ENCODE measurements at places on chromosomes 4 and X.

GRCh38 chr4:174933083-174933482 lies 14.9 kb downstream of the ADAM29 start:
- H3K36me3 ChIP-seq, result no peaks in the 10 kb centered on the region
- H3K27ac ChIP-seq, result no peak overlapping the region
- no peaks in the 10 kb centered on the region for H3K4me1 ChIP-seq
- no peaks in the 10 kb centered on the region for H3K27me3 ChIP-seq

- peaks cover 7% of the 10 kb centered on the region for H3K4me1 ChIP-seq
- no peaks in the 10 kb centered on the region for H3K36me3 ChIP-seq
- no peaks in the 10 kb centered on the region for H3K27me3 ChIP-seq
- H3K4me3 ChIP-seq, result no peak overlapping the region
- H3K27ac ChIP-seq, result no peak overlapping the region
Measured at GRCh38 chr4:142572071-142572470, 274.0 kb downstream of the INPP4B start.

GRCh38 chrX:39595977-39596376 lies 501.8 kb downstream of the BCOR start:
- no peak overlapping the region for H3K4me3 ChIP-seq
- DNase-seq, result no peak
- no peaks in the 10 kb centered on the region for H3K27me3 ChIP-seq
- H3K4me1 ChIP-seq, result no peaks in the 10 kb centered on the region
- no peak overlapping the region for H3K27ac ChIP-seq

GRCh38 chr4:91325495-91325894 lies 978.3 kb upstream of the GRID2 start:
- peak; percentile 8 for DNase-seq
- H3K27me3 ChIP-seq, result no peaks in the 10 kb centered on the region
- H3K27ac ChIP-seq, result no peak overlapping the region
- no peaks in the 10 kb centered on the region for H3K36me3 ChIP-seq
- H3K4me3 ChIP-seq, result no peak overlapping the region

DNA sequence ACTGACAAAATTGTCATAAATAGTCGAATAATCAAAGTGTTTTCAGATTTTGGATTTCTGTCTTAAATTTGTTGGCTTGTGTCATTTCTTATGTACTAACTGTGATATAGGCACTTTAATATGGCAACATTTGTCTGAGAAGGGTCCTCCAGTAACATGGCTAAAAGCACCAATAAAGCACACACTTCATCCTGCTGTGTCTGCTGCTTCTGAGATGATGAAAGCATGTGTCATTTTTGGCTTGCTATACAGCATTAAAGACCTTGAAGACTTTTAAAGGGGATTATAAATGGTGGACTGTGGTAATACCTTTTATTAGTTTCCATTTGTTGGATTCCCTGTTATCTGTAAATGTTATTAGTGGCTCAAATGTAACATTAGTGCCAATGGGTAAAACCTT lies 551.8 kb upstream of the GRID2 start:
- no peaks in the 10 kb centered on the region for H3K27me3 ChIP-seq
- H3K4me1 ChIP-seq, result no peaks in the 10 kb centered on the region
- no peak for DNase-seq
- no peaks in the 10 kb centered on the region for H3K36me3 ChIP-seq
- H3K27ac ChIP-seq, result no peak overlapping the region
- H3K4me3 ChIP-seq, result no peak overlapping the region

- no peaks in the 10 kb centered on the region for H3K27me3 ChIP-seq
- DNase-seq, result no peak
- no peaks in the 10 kb centered on the region for H3K4me1 ChIP-seq
Measured at GRCh38 chr4:32258986-32259385, 1538.8 kb downstream of the PCDH7 start.

DNA sequence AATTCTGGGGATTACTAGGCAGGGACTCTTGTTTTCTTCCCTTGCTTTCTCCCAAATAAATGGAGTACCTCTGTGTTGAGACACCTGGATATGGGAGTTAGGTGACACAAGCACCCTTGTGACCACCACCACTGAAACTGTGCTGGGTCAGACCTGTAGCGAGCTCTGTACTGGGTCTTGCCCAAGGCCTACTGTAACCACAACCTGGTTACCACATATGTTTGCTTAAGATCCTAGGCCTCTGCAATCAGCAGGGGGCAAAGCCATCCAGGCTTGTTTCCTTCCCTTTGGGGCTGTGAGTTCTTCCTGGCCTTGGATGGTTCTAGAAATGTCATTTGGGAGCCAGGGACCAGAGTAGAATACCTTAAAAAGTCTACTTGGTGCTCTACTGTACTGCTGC lies 49.4 kb downstream of the LPAR4 start:
- DNase-seq, result no peak
- H3K4me1 ChIP-seq, result no peaks in the 10 kb centered on the region
- no peaks in the 10 kb centered on the region for H3K27me3 ChIP-seq
- no peaks in the 10 kb centered on the region for H3K36me3 ChIP-seq
- H3K4me3 ChIP-seq, result no peak overlapping the region
- H3K27ac ChIP-seq, result no peak overlapping the region

- no peak for DNase-seq
- no peak overlapping the region for H3K27ac ChIP-seq
- no peaks in the 10 kb centered on the region for H3K4me1 ChIP-seq
- H3K4me3 ChIP-seq, result no peak overlapping the region
- no peaks in the 10 kb centered on the region for H3K27me3 ChIP-seq
Measured at GRCh38 chr4:95522682-95523530, 25.9 kb downstream of the UNC5C start.

- H3K4me1 ChIP-seq, result peaks cover 6% of the 10 kb centered on the region
- no peaks in the 10 kb centered on the region for H3K27me3 ChIP-seq
- no peak for DNase-seq
- no peak overlapping the region for H3K27ac ChIP-seq
- H3K36me3 ChIP-seq, result no peaks in the 10 kb centered on the region
- no peak overlapping the region for H3K4me3 ChIP-seq
Measured at GRCh38 chr4:152680988-152681603, 1.3 kb upstream of the TMEM154 start.

- H3K4me1 ChIP-seq, result no peaks in the 10 kb centered on the region
- no peaks in the 10 kb centered on the region for H3K27me3 ChIP-seq
- H3K27ac ChIP-seq, result no peak overlapping the region
- no peak for DNase-seq
- H3K4me3 ChIP-seq, result no peak overlapping the region
Measured at GRCh38 chr4:184423003-184423686, 51.2 kb downstream of the IRF2 start.

DNA sequence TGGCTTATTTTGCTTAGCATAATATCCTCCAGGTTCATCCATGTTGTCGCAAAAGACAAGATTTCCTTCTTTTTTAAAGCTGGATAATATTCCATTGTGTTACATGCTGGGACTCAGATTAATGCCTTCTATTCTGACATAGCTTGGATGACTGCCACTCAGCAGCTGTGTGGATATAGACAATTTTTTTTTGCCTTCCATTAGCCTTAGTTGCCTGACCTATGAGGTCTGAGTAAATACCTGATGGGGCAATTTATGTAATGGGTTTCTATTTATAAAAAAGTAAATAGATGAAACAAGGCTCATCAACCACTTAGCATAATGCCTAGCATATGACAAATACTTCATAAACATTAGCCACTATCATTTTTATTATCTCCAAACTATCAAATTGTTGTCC lies 515.4 kb downstream of the ZNF674 start:
- H3K4me3 ChIP-seq, result no peak overlapping the region
- no peaks in the 10 kb centered on the region for H3K36me3 ChIP-seq
- H3K27me3 ChIP-seq, result no peaks in the 10 kb centered on the region
- DNase-seq, result no peak

DNA sequence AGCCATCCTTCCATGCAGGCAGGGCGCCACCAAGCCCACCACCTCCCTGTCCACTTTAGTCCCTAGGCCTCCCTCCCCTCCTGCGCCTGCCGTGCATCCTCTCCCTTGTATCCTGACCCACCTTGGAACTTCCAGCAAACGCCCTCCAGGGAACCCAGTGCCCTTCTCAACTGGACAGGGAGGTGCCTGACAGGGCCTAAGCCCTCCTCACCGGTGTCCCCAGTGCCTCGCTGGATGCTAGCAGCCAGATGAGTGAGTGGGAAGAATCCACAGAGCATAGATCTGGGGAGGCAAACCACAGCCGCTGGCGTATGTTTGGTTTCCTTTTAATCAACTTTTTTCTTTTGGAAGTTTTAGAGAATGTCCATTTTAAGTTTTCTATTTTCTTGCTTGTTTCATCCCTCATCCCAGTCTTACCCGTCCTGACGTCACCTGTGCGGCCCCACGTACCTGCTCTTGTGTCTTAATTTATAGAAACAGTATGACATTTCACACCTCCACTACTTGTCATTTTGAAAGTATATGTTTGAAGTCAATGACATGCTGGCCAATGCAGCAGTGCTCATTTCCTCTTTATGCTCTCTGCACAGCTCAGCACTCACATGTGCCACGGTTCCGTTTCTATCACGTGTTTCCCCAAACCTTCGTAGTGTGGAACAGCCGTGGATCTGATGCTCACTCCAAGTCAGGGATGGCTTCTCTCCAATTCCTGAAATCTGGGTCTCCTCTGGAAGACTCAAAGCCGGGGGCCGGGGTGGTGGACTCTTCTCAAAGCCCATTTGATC lies 3.4 kb upstream of the HMX1 start:
- no peak for DNase-seq
- no peak overlapping the region for H3K4me3 ChIP-seq
- H3K27ac ChIP-seq, result no peak overlapping the region
- no peaks in the 10 kb centered on the region for H3K36me3 ChIP-seq
- peaks cover 79% of the 10 kb centered on the region for H3K27me3 ChIP-seq

- H3K27me3 ChIP-seq, result no peaks in the 10 kb centered on the region
- no peak for DNase-seq
- no peaks in the 10 kb centered on the region for H3K4me1 ChIP-seq
- no peak overlapping the region for H3K27ac ChIP-seq
- no peaks in the 10 kb centered on the region for H3K36me3 ChIP-seq
Measured at GRCh38 chrX:11185861-11186260, 74.7 kb downstream of the HCCS start.

GRCh38 chr4:39754309-39754708 lies 56.4 kb downstream of the UBE2K start:
- no peak for DNase-seq
- H3K27me3 ChIP-seq, result no peaks in the 10 kb centered on the region
- no peak overlapping the region for H3K4me3 ChIP-seq

DNA sequence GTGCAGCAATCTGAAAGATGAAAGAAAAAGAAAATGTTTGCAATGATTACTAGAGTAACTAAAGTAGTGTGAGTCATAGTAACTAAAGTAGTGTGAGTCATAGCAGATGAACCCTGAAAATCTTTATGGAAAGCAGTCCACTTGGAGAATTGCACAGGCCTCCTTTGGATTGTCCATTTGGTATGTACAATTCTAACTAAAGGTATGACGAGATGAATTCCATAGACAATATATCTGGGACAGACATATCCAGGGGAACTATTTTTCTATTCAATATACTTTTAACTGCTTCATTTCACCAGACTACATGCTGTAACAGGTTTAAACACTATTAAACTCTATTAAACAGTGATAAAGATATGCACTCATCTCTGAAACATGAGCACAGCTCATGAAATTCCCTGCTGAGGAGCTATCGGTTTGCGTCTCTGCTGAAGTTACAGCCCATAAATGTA lies 798.7 kb downstream of the PCDH7 start:
- no peak overlapping the region for H3K4me3 ChIP-seq
- no peaks in the 10 kb centered on the region for H3K27me3 ChIP-seq
- DNase-seq, result no peak
- H3K27ac ChIP-seq, result no peak overlapping the region

DNA sequence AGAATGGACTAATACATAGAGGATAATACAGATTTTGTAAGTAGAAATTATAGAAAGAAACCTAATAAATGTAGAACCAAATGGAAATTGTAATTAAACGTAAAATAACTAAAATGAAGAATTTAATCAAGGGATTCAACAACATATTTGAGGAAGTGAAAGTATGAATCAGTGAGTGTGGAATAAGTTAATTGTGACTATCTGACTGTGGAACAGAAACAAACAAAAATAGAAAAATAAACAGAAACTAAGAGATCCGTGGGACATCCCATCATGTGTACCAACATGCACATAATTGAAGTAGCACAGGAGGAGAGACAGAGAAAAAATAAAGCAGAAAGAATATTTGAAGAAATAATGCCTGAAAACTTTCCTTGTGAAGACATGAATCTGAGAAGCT lies 208.6 kb upstream of the TACR3 start:
- H3K27me3 ChIP-seq, result no peaks in the 10 kb centered on the region
- DNase-seq, result no peak
- no peak overlapping the region for H3K27ac ChIP-seq
- H3K4me3 ChIP-seq, result no peak overlapping the region

- no peaks in the 10 kb centered on the region for H3K27me3 ChIP-seq
- no peaks in the 10 kb centered on the region for H3K36me3 ChIP-seq
- H3K4me3 ChIP-seq, result no peak overlapping the region
- no peak for DNase-seq
- no peaks in the 10 kb centered on the region for H3K4me1 ChIP-seq
Measured at GRCh38 chr4:157803845-157804521, 368.8 kb downstream of the GASK1B start.

GRCh38 chr4:5824635-5825034 lies 68.3 kb downstream of the CRMP1 start:
- no peaks in the 10 kb centered on the region for H3K4me1 ChIP-seq
- H3K4me3 ChIP-seq, result no peak overlapping the region
- no peak for DNase-seq
- H3K27ac ChIP-seq, result no peak overlapping the region
- H3K27me3 ChIP-seq, result no peaks in the 10 kb centered on the region

GRCh38 chr4:138488533-138488932 lies 246.4 kb upstream of the SLC7A11 start:
- H3K36me3 ChIP-seq, result no peaks in the 10 kb centered on the region
- no peak overlapping the region for H3K4me3 ChIP-seq
- H3K27ac ChIP-seq, result no peak overlapping the region
- H3K27me3 ChIP-seq, result no peaks in the 10 kb centered on the region

GRCh38 chrX:150642423-150642822 lies 50.8 kb upstream of the MTMR1 start:
- no peaks in the 10 kb centered on the region for H3K27me3 ChIP-seq
- no peaks in the 10 kb centered on the region for H3K4me1 ChIP-seq
- H3K36me3 ChIP-seq, result peaks cover 22% of the 10 kb centered on the region
- H3K4me3 ChIP-seq, result no peak overlapping the region
- no peak overlapping the region for H3K27ac ChIP-seq

DNA sequence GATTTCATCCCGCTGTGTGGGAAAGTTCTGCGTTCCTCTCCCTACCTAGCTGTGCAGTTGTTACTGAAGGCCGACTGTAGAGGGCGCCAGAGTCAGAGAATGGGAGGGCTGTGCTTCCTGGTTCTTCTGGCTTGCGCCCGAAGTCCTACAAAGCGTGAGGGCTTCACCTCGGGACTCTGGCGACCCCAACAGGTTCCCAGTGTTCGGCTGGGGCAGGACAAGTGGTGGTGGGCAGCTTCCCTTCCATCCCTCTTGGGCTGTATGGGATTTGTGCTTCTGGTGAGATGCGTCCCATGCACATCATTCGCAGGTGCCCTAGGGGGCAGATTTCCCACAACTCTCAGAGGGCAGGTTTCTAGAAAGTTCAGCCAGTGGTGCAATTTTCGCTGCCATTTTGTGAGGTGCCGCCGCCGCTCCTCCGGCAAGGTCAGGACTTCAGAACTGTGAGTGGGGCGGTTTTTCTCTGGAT lies 27.3 kb downstream of the CT45A1 start:
- DNase-seq, result no peak
- H3K27ac ChIP-seq, result no peak overlapping the region
- H3K4me1 ChIP-seq, result no peaks in the 10 kb centered on the region
- H3K36me3 ChIP-seq, result no peaks in the 10 kb centered on the region
- H3K4me3 ChIP-seq, result no peak overlapping the region
